ENCODE measurements at places on chromosomes 16 and 17.

DNA sequence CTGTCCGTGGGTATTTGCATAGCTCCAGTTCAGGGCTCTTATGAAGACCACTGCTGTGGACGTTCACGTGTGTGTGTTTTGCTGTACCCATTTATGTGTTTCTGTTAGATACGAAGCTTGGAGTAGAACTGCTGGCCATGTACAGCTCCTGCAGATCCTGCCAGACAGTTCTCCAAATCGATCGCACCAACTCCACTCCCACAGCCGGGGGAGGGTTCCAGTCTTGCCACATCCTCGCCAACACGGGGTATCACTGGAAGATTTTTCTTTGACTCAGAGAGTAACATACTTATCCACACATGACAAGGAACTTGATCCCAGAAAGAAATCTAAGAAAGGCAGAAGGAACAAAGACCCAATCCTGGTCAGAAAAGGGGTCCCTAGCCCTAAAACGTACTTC is 37.4 kb downstream of the TMEM186 start:
- no peak for DNase-seq

- DNase-seq = no peak
These were observed 17.2 kb downstream of the CTU2 start for GRCh38 chr16:88723507-88723887.

DNA sequence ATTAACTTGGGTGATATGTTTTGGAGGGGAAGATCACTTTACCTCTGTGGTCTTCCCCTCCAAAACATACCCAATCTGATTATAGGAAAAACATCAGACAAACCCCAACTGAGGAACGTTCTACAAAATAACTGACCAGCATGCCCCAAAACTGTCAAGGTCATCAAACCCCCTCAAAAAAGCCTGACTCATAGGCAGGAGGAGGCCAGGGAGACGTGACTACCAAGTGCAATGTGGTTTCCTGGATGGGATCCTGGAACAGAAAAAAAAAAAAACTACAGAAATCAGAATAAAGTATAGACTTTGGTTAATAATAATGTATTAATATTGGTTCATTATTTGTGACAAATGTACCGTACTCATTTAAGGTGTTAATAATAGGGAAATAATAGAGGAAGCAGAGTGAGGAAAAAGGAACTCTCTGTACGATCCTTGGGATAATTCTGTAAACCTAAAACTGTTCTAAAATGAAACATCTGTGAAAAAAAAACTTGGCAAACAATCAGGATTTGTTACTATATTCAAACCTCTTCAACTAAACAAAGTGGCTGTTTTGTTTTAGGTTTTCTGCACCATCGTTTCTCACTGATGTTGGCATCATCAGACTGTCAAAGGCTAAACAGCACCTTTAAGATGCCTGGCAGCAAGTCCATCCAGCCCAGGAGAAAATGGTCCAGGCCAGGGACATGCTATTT is 266.7 kb upstream of the SDK2 start:
- DNase-seq = no peak

DNA sequence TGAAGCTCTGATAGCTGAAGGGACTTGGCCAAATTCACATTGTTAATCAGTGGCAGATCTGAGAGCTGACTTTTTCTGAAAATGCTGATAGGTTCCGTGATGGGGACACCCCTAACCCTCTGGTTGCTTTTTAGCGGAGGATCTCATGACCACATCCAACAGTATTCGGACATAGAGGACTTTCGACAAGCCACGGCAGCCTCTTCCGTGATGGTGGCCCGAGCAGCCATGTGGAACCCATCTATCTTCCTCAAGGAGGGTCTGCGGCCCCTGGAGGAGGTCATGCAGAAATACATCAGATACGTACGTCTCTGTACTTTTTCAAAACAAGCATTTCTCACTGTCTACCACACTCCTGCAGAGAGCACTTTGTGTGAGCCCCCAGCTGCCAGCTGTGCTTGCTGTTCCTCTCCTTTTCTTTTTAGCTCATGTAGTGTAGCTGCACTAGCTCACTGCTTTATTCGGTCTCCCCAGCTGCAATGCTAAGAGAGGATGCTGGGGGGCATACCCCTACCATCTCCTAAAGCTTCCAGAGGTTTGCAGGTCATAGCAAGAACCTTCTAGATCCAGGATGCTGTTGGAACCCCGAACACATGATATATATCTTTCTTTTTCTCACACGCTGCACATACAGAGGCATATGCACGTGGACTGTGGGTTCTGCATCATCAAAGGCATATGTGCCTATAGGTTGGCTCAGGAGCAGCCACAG is 14.2 kb upstream of the NFATC3 start:
- DNase-seq = no peak

DNA sequence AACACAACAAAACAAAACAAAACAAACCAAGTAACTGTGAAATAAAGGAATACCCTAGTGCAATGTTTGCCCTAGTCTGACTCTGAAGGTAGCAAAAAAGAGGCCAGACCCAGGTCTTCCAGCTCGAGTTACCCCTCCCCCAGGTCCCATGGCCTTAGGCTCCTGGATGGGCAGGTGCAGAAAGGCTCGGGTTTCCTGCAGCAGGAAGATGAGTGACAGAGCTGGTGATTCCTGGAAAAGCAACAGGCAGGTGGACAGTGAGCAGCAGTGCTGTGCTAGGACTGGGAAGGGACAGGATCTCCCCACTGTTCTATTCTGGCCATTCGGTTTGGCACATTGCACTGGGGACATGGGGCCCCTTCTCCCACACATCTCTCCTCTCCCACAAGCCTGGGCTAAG is 42.9 kb upstream of the MRTFB start:
- DNase-seq = no peak

DNA sequence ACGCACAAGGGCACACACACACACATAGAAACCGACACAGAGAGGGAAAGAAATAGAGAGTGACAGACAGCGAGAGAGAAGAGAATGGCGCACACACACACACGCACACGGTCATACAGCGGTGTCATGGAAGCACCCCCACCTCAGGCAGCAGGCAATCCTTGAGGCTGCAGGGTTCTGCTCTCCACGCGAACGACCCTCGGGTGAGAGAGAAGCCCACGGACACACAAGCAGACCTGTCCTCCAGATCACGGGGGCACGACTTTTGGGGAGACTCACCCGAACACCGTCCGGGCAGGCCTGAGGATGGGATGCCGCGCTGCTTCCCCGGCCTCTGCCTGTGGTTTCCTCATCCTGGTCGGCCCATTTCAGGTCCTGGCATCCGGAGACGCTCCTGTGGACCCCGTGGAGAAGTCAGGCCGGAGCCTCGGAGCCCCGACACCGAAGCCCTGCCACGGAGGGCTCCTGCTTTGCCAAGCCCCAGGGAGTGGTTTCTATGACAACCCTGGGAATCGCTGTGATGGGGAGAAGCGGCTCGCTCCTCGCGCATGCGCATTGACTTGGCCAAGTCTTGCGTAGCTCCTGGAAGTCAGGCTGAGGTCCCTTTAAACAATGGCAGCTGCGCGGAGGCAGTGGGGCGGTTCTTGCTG is 118.2 kb upstream of the KCNJ18 start:
- peak; percentile 69 for DNase-seq

GRCh38 chr17:73189417-73190099 is 3.3 kb upstream of the COG1 start:
- peak; percentile 78 for DNase-seq

DNA sequence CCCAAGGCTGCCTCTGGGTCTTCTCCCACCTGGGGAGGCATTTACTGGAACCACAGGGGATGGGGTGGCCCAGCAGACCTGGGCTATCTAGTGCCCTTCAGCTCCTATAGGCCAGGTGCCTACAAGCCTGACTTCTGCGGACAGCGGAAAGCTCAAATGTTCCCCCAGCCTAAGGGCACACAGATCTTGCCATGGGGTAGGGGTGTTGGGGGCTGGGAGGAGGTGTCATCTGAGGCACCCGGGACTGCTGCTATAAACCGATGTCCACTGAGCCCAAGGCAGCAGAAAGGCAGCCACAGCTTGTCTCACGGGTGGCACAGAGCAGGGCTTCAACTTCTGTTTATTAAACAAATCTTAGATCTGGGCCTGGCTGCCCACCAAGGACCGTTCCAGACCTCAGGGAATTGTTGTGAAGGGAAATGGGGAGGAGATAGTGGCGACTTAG is 3.6 kb downstream of the MYO1C start:
- DNase-seq = no peak
